ENCODE measurements at places on chromosomes 2 and 18.

DNA sequence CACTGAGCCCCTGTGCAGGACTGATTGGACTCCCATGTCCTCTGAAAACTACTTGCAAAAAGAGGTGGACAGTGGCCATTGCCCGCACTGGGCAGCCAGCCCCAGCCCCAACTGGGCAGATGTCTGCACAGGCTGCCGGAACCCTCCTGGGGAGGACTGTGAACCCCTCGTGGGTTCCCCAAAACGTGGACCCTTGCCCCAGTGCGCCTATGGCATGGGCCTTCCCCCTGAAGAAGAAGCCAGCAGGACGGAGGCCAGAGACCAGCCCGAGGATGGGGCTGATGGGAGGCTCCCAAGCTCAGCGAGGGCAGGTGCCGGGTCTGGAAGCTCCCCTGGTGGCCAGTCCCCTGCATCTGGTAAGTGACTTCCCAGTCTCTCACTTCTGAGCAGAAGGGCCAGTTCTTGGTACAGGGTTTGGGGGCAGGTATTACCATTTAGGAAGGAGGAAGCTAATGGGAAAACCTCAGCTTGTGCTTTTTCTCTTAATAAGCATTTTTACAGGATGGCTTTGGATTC, 44.1 kb downstream of the TNFRSF11A start:
- DNase-seq, result no peak

DNA sequence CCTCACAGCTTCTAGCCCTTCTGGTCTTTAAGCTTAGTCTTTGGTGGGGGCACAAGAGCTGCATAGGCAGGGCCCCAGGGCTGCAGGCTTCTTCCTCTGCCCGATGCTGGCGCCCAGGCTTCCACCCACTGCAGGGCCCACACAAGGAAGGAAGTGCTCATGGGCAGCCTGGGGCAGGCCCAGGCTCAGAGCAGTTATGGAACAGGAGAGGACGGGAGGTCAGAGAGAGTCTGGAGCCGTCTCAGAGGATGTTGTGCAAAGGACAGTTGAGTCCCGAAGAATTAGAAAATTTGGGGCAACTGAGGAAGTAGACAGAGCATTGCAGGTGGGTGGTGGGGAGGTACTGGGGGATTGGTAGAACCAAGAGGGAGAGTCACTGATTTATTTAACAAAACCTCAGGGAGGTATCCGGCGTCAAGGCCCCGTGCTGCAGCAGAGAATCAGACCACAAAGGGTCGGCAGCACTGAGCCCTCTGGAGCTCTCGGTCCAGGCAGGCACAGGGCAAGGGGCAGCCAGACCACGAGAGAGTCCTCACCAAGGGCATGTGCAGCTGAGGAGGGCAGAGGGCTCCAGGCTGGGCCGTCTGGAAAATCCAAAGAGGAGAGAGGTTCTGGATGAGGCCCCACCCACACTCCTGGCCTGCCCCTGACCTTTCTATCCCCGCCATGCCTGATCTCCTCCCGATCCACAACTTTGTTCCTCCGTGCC, 110.8 kb upstream of the GLI2 start:
- no peak for DNase-seq

GRCh38 chr2:100067784-100068183, 74.6 kb downstream of the AFF3 start:
- DNase-seq, result no peak

DNA sequence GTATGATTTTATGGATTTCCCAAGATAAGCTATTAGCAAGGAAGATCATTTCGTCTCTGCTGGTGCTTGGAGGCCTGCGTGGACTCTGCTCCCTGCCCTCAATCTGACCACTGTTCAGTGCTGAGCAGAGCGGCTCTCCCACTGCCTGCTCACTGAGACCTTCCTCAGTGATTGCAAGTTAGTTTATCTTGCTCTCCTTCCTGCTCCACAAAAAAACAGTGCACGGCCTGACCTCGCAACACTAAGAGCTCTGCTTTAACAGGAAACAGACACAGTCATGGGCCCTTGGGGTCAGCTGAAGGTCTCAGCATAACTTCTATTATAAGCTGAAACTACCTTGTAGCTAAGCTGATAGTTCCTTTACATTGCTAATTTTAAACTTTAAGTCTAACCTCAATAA, 53.1 kb downstream of the PRELID3A start:
- no peak for DNase-seq

GRCh38 chr18:70461323-70462077, 172.7 kb downstream of the SOCS6 start:
- no peak for DNase-seq

GRCh38 chr2:240402566-240403272, 32.7 kb upstream of the GPC1 start:
- DNase-seq, result no peak

- DNase-seq, result no peak
Measured at GRCh38 chr2:127093648-127094210, 13.2 kb downstream of the BIN1 start.

- no peak for DNase-seq
Measured at GRCh38 chr18:32769071-32769585, 3.7 kb downstream of the KLHL14 start.

DNA sequence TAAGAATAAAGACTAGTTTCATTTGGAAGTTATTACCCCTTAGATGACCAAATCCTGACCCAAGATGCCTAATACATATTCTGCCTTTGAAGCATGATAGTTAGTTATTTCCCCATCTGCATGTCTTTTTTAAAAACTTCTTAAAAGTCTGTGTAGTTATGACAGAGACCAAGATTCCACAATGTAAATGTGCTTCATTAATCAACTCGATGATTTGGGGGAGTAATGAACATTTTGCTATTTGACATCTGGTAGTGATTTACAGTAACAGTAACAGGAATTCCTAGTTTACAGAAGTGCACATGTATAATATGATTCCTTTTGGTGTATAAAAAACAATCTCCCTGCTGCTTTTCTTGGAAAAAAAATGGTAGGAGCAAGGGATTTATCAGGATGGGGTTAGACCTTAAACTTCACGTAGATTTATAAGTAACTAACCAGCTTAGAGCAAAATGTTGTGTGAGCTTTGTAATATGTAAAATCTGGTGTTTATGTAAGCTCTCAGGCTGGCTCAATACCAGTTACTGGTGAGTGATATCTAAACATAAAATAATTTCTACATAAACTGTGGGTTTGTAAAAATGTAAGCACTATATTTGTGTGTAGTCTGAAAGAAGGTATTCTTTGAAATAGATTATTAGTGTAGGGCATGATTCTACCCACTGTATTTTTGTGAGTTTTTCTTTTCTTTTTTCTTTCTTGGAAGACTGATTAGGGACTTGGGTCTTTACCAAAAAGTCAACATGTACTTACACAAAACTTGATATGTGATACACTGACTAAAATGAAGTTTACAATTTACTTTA, 641.6 kb downstream of the EPHA4 start:
- DNase-seq, result no peak

GRCh38 chr2:64952096-64952495, 37.1 kb upstream of the SLC1A4 start:
- no peak for DNase-seq

GRCh38 chr2:157259960-157260359, 2.5 kb downstream of the GALNT5 start:
- no peak for DNase-seq

- no peak for DNase-seq
Measured at GRCh38 chr2:234913208-234913626, 38.6 kb upstream of the SH3BP4 start.

- DNase-seq, result no peak
Measured at GRCh38 chr2:239937866-239938640, 87.1 kb downstream of the NDUFA10 start.

DNA sequence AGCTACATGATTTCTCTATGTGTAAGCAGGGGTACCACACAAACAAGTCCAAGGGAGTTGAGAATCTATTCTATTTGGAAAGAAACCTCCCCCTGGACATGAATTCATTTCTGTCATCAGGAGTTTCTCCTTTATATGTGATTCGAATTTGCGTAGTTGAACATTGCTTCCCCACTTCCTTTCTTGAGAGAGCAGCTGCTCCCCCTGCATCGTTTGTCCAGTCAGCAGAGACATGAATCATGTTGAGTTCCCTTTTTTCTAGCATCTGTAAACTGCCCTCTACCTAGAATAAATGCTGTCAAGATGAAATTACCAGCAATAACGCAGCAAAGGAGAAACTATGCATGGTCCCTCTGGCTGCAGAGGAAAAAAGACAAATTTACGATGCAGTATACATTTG, 73.8 kb downstream of the KIF5C start:
- DNase-seq, result no peak

- DNase-seq, result no peak
Measured at GRCh38 chr2:28648147-28648546, 103.5 kb upstream of the PPP1CB start.

GRCh38 chr18:74172697-74173433, 24.5 kb downstream of the TIMM21 start:
- DNase-seq, result no peak

GRCh38 chr2:102256276-102256675, 55.1 kb upstream of the IL1RL1 start:
- DNase-seq, result no peak

- DNase-seq, result no peak
Measured at GRCh38 chr2:31384351-31384750, 30.2 kb downstream of the XDH start.

- DNase-seq, result no peak
Measured at GRCh38 chr2:237563816-237564215, 2.6 kb upstream of the PRLH start.

DNA sequence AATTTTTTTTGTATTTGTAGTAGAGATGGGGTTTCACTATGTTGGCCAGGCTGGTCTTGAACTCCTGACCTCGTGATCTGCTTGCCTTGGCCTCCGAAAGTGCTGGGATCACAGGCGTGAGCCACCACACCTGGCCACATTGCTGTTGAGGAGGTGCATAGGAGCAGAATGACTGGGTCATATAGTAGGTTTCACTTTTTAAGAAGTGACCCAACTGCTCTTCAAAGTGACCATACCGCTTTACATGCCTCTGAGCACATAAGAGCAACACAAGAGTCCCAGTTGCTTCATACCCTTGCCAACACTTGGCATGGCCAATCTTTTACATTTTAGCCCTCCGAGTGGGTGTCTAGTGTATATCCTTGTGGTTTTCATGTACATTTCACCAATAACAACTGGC, 28.9 kb downstream of the RRM2 start:
- no peak for DNase-seq

DNA sequence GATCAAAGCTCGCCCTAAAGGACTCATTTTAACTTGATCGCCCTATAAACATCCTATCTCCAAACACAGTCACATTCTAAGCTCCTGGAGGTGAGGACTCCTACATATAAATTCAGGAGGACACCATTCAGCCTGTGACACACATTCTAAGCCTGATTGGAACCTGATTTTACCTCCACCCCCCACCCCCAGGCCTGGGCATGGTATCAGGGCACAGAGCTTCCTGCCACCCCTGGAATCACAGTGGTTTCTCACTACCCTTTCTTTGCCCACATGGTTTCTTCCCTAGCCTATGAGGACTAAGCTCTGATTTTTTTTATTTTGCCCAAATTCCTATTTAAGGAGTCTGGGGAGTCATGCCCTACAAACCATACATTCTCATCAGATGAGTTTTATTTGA, 428.1 kb upstream of the ID2 start:
- no peak for DNase-seq

DNA sequence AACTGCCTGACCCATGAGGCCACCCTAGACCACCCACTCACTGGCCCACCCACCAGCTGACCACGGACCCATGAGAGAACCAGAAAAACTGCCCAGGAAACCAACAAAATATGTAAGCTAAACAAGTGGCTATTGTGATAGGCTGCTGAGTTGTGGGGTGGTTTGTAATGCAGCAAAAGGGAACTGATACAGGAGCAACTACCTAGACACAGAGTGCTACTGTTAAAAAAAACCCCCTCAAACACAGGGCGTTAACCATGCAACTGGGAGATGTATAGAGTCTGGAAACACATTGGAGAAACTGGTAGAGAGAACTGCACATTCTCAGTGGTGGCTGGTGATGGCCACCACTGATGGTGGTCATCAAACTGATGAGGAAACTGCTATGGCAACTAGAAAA, 206.3 kb upstream of the GYPC start:
- DNase-seq, result no peak

DNA sequence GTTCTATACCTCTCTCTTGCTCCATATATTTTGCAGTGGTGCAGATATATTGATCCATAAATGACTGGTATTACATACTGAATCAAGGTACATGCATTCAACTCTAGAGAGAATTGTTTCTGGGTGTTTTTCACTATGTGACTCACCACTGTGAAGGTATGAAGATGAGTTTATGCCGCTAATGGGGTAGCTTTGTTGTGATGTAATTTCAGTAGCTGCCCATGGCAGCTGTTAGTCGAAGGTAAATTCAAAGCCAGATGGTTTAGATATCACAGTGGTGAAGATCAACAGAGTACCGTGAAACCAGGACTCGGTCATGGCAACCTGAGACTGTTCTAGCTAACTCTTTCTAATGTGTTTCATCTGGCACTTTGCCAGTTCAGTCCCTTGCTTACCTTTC, 50.4 kb downstream of the PKP4 start:
- no peak for DNase-seq

DNA sequence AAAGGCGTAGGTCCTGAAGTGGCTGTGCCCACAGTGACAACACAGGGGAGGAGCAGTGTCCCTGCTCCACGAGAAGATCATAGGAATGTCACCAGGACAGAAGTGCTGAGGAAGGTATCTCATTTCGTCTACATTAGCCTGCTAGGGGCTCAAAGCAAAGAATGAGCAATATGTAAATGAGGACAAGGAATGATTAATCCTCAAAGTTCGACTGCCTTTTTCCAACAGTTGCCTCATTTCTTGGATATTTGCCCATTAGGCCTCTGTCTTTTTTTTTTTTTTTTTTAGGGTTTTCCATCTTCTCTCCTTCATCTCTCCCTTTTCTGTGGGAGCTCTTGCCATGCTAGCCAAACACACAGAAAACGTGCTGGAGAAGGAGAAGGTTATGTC, 105.2 kb upstream of the ARHGAP28 start:
- DNase-seq, result no peak

GRCh38 chr2:12201369-12201768, 454.9 kb downstream of the LPIN1 start:
- no peak for DNase-seq
